ENCODE measurements at places on chromosomes 3 and 15.

DNA sequence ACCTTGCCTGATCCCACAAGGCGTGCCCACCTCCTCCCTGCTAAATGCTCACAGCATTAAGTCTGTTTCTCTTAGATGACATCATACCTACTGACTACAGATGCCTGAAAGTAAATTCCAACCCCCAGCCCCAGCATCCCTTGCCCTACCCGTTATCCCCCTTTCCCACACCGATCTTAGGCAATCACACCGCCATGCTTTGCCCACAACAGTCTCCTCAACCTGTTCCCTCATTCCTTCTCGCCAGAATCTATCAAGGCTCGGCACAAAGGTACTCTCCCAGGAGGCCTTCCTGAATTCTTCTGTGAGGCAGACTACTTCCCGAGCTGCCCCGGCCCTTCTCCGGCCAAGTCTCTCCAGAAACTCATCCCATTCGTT is 789 bp upstream of the SEC61A1 start:
- no peak for DNase-seq

DNA sequence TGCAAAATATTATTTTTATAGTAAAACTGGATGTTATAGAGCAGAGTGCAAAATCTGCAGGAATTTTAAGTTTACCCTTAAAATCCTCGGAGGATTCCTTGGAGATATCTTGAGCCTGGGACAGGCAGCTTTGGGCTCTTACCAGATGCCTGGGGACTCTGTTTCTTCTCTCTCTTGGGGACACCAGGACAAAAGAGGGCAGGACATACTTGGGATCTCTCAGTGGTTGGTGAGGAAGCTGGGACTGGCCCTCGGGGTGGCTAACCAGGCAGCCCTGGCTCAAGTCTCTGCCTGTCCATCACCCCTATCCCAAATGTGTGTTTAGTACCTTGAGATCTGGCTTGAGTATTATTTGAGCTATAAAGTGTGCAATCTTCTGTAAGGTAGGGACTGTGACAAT is 38.6 kb downstream of the TKT start:
- no peak for DNase-seq

- no peak for DNase-seq
Observed at GRCh38 chr15:27459836-27460235, 488.9 kb downstream of the GABRG3 start.

DNA sequence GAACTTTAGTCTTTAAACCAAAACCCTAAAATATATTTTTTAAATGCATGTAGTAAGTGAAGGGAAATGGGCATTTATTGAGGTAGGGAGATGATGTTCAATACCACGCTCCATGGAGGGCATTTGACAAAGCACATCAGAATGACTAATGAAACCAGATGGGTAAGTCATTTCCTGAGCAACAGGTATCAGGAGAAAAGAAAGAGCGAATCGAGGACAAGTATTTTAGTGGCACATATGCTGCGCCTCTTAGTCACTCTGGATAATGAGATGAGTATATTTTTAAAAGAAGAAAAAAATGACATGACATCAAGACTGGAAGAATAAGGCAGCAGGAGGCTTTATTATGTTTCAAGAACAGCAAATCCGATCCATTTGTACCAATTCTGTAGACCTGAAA is 129.0 kb upstream of the ARHGEF3 start:
- DNase-seq, result no peak

DNA sequence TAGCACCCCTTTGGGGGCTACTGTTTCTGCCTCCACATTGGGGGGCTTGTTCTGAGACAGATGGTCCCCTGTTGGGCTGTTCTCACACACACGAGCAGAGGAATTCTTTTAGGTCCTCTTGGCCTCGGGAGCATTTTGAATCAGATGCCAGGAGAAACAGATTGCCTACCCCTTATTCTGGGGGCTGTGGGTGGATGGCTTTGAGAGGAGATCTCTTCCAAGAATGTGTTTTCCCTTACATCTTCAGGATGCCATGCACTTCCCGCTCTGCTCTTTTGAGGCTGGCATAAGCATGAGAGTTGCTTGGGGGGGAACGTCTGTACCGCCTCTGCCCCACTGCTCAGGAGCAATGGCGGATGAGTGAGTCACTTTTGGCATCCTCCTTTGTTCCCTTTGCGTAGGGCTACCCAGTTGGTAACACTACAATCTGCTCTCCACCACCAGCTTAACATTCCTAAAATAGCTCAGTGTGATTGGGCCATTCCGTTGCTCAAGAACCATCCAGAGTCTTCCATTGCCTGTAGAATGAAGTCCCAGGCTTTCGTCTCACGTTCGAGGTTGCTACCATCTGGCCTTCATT is 154.4 kb downstream of the RPLP1 start:
- no peak for DNase-seq

DNA sequence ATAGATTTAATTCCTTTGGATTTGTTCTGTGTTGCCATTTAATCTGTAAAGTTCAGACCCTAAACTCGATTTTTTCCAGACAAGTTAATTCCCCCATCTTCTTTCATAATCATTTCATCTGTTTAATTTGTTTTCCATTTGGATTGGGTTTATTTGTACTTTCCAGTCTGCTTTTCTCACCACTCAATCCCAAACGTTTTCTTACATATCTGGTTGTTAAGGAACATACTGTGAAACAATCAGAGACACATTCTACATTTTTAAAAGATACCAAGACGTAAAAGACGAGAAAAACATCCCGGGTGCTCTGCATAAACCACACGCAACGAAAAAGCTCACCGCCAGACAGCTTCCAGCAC is 13.0 kb upstream of the ONECUT1 start:
- DNase-seq, result no peak

GRCh38 chr3:194313560-194314387 is 37.4 kb downstream of the CPN2 start:
- peak; percentile 15 for DNase-seq

DNA sequence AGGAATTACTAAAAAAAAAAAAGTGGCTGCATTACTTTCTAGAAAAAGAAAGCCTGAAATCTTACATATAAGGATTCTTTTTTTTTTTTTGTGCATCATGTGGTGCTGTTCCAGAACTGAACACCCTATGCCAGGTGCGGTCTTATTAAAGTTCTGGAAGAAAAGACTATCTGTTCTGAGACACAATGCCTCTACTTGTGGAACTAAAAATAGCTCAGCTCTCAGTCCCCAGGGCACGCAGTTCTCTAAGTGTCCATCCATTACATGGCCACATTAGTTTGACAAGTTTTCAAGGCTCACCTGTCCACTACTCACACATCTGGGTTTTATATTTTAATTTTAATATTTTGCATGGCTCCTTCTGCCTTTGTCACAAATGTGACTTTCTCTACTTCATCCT is 126.6 kb upstream of the ADAMTS9 start:
- DNase-seq, result no peak

- DNase-seq, result no peak
Observed at GRCh38 chr15:96351761-96352603, 21.5 kb downstream of the NR2F2 start.

DNA sequence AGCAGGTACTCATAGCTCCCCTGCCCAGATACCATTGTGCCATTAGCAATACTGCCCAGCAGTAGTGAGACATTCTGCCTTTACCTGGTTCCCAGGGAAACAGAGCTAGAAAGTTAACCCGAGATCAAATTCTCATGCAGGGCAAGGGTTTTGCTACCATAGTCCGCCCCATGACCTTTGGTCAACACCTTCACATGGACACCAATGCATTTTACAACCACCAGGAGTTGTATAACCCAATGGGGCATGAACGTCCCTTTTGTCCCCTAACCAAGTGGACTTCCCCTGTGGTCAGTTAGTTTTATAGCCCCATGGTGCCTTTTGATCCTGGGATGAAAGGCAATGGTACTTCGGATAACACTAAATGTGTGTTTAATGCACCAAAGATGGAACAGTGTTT is 151.7 kb upstream of the IQSEC1 start:
- no peak for DNase-seq

- peak; percentile 3 for DNase-seq
Observed at GRCh38 chr15:97654481-97655076, 305.9 kb upstream of the ARRDC4 start.

DNA sequence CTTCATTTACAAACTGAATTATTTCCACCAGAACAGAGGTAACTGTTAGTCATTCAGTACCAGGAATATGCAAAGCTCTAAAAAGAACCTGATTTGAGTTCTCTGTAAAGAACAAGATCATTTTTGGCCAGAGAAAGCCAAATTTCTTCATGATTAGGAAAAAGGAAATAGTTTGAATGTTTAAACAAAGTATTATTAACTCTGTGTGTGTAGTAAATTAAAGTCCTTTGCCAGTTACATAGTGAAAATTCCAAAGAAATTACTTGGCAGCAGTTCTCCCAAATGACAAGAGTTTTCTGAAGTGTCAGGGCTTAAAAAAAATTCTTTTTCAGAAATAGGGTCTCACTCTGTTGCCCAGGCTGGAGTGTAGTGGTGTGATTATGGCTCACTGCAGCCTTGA is 24.5 kb downstream of the QTRT2 start:
- DNase-seq, result no peak

DNA sequence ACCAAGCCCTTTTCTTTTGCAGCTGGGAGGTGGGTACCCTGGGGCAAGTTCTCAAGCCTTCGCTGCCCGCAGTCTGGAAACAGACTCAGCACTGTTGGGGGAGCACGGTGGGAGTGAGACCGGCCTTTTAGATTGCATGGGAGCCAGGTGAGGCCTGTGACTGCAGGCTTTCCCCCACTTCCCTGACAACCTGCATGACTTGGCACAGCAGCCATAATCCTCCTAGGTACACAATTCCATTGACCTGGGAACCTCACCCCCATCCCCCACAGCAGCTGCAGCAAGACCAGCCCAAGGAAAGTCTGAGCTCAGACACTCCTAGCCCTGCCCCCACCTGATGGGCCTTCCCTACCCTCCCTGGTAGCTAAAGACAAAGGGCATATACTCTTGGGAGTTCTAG is 52.2 kb upstream of the CCDC80 start:
- DNase-seq, result no peak

GRCh38 chr3:109982201-109982600 is 644.9 kb upstream of the DPPA4 start:
- DNase-seq, result no peak

- no peak for DNase-seq
Observed at GRCh38 chr3:41148478-41148877, 50.8 kb upstream of the CTNNB1 start.

GRCh38 chr15:66565141-66565641 is 607 bp downstream of the LCTL start:
- no peak for DNase-seq

- no peak for DNase-seq
Observed at GRCh38 chr15:78067328-78068228, 9.9 kb downstream of the TBC1D2B start.

DNA sequence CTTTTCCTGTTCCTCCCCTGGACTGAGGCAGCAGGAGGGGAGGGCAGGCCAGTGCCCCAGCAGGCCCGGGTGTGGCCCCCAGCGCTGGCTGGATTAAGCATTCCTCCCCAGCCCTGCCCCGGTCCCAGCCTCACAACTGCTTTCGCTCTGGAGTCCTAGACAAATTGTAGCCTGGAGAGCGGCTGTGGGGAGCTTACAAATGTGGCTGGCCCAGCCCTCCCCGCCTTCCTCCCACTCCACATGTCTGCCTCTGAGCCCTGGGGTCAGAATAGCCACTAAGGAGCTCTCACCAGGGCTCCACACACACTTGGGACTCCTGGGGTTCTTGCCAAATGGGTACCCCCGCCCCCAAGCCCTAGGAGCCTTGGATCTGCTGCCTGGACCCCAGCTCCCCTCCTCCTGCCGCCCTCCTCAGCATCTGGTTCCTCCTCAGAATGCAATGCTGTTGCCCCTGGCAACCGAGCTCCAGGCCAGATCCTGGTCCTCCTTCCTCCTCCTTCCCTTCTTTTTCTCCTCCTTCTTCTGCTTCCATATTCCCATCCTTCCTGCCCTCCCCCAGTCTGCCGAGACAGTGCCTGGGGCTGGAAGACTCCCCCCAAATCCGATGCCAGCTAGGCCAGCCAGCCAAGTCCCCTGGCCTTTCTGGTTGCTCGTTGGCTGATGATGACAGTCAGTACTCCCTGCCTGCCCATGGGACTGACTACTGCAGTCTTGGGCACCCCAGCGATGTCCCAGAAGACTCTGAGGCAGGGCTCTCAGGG is 91.1 kb downstream of the LINGO1 start:
- DNase-seq, result no peak

GRCh38 chr3:142459929-142460328 is 12.1 kb upstream of the XRN1 start:
- no peak for DNase-seq

GRCh38 chr15:63503739-63504246 is 600 bp upstream of the USP3 start:
- no peak for DNase-seq

DNA sequence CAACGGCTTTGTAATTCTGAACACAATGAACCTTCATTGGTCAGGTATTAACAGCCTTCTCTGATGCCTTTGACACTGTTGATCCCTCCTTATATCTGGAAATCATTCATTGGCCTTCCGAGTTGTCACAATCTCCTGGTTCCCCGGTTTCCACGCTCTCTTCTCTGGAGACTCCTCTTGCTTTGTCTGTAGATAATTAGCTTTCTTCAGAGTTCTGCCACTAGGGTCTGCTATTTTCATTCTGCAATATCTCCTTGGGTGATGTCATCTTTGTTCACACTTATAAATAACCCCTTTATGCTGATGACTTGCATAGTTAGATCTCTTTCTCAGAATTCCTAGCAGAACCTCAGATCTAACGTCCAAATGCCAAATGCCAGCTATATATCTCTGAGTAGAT is 583.8 kb upstream of the ZNF717 start:
- no peak for DNase-seq

GRCh38 chr3:71052716-71053115 is 530.8 kb downstream of the FOXP1 start:
- DNase-seq, result no peak

DNA sequence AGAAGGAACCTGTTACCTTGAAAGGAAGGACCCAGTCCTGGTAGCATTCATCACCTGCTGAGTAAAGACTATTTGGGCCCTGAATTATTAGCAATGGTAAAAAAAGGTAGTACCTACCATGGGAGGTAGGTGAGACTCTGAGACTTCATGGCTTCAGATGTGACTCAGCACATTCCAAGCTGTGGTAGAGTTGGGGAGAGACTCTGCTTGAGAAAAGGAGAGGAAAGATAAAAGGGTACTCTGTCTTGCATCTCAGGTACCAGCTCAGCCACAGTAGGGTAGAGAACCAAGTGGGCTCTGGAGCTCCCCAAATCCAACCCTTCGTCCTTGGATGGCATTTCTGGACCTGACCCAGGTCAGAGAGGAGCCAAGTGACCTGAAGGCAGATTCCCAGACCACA is 430.4 kb downstream of the TBL1XR1 start:
- DNase-seq, result no peak

DNA sequence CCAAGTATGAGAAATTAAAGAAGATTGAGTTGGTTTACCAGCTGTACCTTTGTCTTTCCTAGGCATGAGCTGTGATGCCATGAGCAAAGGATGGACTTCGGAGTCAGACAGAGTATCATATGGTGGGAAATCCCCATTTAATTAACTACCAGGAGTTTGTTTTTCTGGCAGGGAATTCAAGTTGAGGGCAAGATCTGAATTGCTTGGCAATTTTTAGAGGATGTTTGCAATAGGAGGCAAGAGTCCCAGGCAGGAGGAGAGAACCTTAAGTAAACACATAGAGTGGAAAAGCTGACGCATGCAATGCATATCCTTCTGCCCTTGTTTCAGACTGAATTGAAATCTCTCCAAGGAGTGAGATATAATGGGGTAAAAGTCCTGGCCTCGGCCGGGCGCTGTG is 569.7 kb upstream of the MDFIC2 start:
- DNase-seq, result no peak

All from NCI-H345 (cell line).